Activated CD4-positive, CD25-positive, alpha-beta regulatory T cell treated with anti-CD3 and anti-CD28 coated beads, Interleukin-2, amount 50 U/mL, for 24 hours (primary cell): ENCODE measurements at places on chromosomes 2 and 18.

- ATAC-seq, result no peak
These were observed 455.4 kb upstream of the HNMT start for GRCh38 chr2:137508739-137509384.

GRCh38 chr2:220891405-220891804 lies 680.7 kb downstream of the EPHA4 start:
- ATAC-seq, result no peak

DNA sequence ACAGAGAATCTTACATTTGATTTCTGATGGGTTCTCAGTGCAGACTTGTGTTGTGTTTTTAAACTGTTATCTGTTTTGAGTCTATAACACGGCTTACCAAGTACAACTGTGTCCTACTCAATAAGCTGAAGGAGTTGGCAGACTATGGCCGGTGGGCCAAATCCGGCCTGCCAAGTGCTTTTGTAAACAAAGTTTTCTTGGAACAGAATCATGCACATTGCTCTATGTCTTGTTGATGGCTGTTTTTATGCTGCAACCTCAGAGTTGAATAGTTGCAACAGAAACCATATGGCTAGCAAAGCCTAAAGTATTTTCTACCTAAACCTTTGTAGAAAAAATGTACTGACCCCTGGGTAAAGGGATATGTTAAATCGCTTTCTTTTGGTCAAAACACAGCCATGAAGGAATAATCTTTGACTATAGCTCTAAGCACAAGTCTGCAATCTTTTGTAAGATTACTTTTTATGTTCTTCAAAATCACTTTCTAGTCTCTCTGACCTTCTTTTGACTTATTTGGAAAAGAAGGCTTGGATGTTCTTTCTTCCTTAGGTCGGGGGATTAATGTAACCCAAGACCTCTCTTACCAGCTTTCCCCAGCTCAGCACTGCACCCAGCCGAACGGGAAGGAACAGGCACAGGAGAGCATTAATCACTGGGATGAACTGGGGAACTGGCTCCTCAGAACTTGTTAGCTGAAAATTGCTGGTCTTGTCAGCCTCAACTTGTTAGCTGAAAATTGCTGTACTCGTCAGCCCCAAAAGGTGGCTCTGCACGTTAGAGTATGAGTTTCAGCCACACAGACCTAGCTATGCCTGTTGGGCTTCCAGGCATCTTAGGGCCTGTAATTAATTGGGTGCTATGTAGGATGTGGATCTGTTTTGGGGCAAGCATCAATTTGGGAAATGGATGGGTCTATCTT lies 75.4 kb downstream of the CD8B2 start:
- ATAC-seq, result no peak

- no peak for ATAC-seq
These were observed 44.2 kb downstream of the TTC27 start for GRCh38 chr2:32671885-32672533.

DNA sequence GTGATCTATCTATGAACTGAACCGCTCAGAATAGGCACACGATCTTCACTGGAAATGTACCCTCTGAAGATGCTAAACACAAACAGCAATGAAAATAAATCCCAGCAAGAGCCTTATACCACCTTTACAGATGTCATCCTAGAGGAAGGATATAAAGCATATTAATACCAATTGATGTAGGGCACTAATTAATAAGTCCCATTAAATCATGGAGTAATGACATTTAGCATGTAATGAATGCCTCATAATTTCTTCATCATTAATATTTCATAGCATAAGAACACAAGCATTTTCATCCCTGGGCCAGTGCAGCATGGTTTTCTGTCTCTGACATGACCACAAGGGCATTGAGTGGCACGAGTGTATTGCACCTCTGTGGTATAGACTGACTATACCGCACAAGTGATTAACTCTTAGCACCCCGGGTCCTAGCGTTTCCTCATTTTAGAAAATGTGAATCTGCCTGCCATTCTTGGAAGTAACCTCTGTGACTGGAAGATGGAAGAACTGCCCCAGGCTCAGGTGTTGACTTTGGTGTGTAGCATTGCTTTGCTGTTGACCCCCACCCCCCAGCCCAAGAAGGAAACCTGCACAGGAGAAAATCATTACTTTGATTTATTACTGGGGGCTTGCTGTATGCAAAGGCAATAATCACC lies 1.4 kb upstream of the TMEM178A start:
- no peak for ATAC-seq

DNA sequence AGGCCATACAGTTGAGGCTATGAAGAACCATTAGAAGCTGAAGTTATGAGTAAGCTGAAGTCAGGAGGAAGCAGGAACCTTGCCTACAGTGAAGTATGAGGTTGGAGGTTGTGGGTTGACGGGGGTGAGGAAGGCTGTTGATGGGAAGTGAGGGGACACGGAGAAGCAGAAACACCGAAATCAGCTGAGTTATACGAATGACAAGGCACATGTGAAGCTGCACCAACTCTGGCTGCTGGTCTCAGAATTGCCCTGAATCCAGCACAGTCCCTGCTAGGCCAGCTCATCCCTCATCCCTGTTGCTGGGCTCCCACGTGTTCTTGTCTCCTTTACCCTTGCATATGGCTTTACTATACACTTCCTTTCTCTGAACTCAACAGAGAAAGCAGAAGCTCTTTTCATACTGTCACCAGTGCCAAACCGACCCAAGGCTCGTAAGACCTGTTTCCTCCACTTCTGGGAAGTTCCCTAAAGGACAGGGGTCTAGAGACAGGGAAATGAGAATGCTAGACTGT lies 9.2 kb upstream of the TMEM247 start:
- ATAC-seq, result no peak

DNA sequence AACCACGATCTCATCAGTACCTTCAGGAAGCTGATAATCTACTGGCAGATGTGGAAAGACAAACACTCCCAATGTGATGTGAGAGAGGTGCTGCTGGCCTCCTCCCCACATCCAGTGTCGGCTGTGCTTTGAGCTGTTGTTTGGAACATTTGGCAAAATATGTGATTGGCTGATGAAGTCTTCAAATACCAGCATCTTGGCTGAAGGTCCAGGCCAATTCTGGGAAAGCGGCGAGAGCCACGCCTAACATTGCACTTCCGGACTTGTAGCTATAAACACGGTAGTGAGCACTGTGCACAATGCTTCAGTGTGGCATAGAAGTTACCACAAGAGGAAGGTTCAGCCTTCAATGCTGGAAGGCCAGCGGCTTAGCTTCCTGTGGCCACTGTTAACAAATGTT lies 198.8 kb downstream of the DCDC2C start:
- no peak for ATAC-seq

- ATAC-seq, result no peak
These were observed 3.8 kb upstream of the ATP8B1 start for GRCh38 chr18:57806978-57807285.

GRCh38 chr2:181954538-181954883 lies 31.1 kb upstream of the PPP1R1C start:
- no peak for ATAC-seq

DNA sequence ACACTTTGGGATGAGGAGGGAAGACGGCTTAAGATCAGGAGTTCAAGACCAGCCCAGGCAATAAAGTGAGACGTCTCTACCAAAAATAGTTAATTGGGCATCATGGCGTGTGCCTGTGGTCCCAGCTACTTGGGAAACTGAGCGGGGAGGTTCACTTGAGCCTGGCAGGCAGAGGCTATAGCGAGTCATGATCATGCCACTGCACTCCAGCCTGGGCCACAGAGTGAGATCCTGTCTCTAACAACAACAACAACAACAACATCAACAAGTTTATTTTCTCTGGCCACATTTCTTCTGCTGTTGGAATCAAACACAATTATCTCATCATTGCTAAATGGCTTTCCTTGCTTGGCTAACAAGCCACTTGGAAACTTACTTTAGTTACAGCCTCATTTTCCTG lies 13.4 kb downstream of the NIFK start:
- ATAC-seq, result no peak

DNA sequence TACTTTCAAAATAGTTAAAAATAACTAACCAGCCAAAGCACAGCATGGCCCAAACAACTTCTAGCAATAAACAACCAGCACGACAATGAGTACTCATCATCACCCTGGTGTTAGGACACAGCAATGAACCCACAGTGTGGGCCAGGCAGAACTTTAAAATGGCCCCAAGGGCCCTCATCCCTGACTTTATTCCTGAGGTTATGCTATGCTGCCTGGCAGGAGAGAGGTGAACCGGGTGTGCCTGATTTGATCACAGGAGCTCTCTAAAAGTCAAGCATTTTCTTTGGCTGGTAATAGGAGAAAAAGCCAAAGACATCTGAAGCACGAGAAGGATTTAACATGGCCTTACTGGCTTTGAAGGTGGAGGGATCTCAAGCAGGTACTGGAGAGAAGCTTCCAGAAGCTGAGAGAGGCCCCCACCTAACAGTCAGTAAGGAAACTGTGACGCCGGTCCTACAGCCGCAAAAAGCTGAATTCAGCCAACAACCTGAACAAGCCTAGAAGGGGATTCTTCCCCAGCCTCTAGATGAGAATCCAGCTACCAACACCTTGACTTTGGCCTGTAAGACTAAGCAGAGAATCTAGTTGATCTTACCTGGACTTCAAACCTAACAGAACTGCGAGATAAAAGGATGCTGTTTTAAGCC lies 115.4 kb downstream of the DDX1 start:
- ATAC-seq, result no peak

- ATAC-seq, result no peak
These were observed 73.9 kb downstream of the NEDD4L start for GRCh38 chr18:58117786-58118403.

DNA sequence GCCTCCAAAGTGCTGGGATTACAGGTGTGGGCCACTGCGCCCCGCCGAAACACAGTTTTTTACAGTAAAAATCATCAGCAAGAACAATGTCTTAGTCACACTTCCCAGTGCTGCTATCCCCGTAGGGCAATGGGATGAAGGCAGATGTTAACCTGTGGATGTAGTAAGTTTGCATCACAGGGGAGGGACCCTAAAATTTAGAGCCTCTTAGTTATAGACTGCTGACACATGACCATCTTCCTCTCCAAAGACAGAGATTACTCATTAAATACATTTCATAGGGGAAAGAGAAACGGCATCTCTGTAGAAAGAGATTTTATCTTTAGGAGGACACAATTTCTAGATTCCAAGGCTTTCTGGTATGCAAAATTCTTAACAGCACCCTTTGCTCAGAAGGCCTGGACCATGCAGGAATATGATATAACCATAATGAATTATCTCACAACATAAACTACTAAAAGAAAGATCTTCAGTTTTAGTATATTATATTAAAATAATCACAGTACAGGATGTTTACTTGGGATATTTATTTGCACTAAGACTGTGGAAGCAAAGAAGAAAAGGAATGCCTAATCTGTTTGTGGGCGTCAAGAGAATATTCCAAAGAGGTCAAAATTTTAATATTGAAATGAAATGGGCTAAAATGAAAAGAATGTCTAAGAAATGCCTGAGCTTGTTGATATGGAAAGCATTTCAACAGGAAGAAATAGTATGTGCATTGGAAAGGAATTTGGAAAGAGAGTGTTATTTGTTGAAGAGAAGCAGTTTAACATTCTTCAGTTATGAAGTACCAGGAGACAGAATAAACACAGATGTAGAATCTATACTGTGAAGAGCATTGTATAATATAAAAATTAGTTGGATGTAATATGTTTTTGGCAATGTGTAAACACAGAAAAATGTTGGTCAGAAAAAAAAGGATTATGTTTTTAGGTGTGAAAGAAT lies 1228.3 kb upstream of the CHAC2 start:
- no peak for ATAC-seq

DNA sequence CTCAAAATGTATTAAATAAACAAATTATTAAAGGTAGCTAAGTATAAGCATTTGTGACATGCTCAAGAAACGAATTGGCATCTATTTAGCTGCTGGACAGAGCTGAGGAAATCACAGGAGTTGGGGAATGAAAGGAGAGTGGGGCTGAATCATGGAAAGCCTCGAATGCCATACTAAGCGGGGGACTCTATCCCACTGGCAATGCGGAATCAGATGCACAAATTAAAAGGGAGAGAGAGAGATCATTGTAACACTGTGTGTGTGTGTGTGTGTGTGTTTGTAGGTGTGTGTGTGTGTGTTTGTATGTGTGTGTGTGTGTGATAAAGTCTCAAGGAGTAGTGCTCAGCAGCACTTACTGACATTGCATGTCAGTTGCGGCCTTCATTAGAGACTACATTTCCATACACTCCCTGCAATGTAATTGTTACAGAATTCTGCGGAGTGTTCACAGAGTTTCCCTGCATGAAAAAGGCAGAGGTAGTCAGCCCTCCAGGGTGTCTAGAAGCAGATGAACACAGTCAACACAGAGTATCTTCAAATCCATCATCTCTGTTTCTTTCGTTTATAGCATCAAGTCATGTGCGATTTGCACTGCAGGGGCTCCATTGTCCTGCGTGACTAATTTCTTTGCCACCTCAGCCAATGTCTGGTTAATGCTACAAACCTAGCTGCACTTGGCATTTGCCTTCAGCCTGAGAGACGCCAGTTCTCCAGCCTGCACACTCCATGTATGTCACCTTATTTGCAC lies 111.7 kb upstream of the CYRIA start:
- no peak for ATAC-seq

GRCh38 chr2:8527031-8527430 lies 154.8 kb upstream of the ID2 start:
- no peak for ATAC-seq

GRCh38 chr2:55986700-55987440 lies 63.3 kb upstream of the EFEMP1 start:
- ATAC-seq, result no peak

DNA sequence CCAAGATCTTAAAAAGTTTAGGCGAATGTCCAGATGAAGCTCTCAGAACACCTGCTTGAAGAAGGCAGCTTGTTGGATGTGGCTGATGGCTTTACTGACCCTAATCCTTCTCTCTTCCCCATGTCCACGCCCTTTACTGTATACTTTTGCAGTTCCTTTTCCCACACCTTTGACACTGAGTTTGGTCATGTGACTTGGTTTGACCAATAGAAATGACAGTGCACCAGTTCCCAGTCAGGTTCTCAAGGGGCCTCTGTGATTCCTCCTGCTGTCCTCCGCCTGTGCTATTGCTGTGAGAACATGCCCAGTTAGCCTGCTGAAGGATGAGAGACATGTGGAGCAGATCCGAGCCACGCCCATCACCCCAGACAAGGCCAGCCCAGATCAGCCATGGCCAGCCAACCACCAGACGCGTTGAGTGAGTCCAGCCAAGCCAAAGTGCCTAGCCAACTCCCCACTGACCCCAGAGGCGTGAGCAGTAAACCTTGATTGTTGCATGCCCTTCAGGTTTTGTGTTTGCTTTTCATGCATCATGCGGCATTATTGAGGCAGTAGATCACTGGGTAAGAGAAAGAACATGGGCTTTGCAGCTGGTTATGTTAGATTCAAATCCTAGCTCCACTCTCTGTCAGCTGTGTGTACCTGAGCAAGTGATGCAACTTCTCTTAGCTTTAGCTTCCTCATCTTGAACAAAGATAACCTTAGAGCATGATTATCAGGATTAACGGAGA lies 258.0 kb upstream of the SIX2 start:
- ATAC-seq, result no peak

GRCh38 chr2:28454016-28454930 lies 41.6 kb upstream of the PLB1 start:
- no peak for ATAC-seq

GRCh38 chr2:200042102-200042735 lies 86.8 kb downstream of the MAIP1 start:
- no peak for ATAC-seq

DNA sequence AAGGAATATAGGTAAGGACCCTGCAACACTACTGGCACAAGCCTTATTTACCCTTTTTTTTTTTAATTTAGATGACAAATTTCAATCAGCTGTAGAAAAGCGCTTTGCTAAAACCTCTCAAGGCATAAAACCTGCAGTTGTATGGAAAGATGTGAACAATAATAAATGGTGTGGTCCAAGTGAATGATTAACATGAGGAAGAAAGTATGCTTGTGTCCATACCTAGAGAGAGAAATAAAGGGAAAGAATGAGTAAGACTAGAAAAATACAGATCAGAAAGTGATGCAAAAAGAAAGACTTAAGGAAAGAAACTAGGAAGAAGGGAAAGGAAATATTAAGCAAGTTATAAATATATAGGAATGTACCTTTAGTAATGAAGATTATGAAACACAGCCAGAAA lies 119.2 kb upstream of the SCN7A start:
- ATAC-seq, result no peak
